ENCODE measurements at places on chromosomes 7 and 10.

- no peak for DNase-seq
Observed at GRCh38 chr10:3435671-3436070, 263.1 kb upstream of the PITRM1 start.

DNA sequence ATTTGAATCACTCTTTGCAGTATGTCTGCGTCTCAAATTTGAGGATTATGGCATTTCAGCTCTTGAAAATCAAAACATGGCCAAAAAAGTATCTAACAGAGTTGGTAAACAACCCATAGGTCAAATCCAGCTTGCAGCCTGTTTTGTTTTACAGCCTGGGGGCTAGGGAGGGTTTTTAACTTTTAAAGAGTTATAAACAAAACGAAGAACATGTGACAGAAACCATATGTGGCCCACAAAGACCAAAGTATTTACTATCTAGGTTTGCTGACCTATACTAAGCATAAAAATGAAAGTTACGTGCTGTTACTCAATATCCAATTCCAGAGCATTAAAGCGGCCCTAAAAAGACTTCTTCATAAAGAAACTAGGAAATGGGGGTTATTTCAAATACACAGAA is 55.5 kb upstream of the STARD3NL start:
- DNase-seq: no peak

DNA sequence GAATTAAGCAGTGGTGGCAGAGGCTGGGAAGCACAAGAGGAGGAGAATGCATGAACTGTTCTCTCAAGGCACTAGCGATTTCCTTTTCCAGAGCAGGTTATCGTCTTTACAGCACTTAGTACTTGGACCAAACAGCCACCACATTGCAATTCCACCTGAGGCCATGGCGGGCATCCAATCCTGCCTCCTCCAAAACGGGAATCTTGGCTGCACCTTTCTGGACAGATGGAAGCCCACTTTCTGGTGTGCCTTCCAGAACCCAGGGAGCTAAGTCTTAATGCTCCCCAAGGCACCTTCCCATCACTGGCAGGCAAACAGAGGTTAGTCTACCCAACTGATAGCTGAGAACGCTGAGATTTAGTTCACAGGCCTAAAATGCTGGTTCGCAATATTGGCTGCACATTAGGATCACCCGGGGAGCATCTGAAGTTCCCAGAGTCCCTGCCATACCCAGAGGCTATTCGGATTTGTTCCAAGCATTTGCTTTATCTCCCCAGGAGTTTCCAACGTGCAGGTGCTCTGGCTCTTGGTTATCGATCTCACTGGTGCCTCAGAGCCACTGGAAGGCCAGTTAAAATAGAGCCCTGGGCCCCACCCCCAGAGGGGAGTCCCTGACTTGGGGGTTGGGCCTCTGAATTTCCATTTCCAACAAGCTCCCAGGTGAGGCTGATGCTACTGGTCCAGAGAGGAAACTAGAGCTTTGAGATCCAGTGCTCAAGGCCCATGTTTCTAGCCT is 62.2 kb downstream of the KCNMA1 start:
- no peak for DNase-seq

- no peak for DNase-seq
Observed at GRCh38 chr7:134293002-134293740, 23.6 kb downstream of the SLC35B4 start.

DNA sequence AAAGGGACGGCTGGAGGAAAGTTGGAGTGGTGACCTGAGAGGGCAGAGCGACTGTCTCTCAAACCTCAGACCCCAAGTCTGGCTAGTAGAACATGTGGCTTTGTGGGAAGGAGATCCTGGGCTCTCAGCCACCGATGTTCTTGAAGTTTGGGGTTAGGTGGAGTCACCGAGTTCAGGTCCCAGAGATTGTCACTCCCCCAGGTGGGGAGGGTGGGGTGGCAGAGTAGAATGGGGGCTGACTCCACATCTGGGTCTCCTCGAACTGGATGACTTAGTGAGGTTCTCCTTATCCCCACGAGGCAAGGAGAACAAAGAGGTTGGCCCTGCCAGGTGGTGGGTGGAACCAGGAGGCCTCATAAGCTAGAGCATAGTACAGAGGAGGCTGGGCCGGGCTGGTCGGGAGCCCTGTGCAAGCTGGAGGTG is 14.7 kb upstream of the PNLIPRP2 start:
- no peak for DNase-seq

GRCh38 chr7:131459256-131459655 is 97.2 kb downstream of the PODXL start:
- DNase-seq: no peak

DNA sequence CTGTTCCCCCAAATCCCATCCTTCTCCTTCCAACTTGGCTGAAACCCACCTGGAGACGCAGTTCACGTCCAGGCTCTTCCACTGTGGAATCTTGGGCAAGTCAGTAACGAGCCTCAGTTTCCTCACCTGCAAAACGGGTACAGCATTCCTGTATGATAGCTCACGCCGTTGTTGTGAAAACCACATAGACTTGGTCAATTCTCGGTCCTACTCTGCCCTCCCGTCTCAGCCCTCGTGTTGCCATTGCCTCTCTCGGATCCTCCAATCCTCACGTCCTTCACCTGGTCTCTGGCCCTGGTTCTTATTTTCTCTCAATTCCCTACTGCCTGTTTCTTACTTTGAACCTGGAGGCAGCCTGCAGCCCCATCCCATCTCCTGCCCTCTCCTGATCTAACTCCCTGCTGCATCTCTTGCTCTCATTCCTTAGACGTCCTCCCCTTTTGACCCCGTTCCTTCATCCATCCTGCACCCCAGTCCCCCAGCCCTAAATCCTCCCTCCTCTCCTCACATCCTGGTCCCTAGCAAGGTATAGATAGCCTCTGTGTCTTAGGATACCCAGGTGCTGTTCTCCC is 2.0 kb upstream of the MUC12 start:
- no peak for DNase-seq

GRCh38 chr7:151141855-151142685 is 25.4 kb downstream of the GBX1 start:
- no peak for DNase-seq

DNA sequence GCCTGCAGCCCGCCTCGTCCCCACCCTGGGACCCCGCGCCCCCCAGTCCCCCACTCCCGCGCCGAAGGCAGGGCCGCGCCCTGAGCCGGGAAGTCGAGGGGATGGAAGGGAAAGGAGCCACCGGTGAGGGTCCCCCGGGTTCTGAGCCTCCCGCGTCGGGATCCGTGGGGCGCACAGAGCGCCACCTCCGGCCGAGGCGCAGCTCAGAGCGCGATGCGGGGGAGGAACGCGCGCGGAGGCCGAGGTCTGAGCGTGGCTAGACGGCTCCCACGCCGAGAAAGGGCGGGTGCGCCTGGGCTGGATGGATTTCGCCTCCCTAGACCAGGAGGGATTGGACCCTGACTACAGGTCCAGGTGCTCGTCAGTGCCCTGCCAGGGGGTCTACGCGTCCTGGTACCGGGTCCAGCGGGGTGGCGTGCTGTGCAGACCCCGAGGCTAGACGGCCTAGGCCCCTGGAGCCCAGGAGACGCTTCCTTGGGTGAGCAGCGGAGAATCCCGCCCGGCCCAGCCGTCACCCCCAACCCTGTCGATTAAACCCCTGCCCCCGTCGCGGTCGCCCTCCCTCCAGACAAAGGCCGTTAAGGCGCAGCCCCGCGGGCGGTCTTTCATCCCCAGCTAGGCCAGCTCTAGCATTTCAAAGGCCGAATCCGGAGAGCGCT is 986 bp upstream of the PDGFA start:
- no peak for DNase-seq

DNA sequence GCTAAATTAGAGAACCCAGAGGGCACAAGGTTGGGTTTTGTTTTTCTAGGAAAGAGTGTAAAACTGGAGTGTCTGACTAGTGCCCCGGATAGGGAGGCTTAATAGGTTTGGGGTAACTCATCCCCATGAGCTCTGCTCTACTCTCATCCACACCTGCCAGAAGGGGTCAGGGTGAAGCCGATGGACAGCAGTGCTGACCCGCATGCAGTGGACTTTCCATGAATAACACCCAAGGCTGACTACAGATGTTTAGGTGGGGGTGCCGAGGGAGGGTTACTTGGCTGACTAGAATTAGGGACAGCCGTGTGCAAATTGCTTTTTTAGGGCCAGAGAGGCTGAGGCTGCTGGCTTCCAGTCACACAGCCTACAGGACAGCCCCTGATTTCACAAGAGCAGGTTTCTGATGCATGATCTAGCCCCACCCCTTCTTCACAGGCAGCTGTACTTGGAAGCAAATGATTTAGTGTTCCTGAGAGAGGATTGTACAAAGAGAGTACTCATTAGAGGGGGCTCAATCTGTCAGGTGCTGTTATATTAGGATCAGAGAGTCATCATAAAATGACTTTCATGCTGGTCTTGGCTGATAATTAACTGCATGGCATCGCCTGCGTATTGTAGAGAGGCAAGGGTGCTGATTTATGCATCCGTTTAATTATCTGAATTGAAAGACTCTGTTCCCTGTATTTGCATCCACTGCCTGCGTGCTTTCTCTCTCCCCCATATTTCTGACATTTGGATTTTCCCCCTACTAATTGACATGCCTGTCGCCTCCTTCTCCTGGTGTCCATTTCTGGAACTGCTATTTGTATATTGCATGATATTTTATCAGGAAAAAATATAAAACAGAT is 9.5 kb downstream of the INHBA start:
- DNase-seq: no peak

DNA sequence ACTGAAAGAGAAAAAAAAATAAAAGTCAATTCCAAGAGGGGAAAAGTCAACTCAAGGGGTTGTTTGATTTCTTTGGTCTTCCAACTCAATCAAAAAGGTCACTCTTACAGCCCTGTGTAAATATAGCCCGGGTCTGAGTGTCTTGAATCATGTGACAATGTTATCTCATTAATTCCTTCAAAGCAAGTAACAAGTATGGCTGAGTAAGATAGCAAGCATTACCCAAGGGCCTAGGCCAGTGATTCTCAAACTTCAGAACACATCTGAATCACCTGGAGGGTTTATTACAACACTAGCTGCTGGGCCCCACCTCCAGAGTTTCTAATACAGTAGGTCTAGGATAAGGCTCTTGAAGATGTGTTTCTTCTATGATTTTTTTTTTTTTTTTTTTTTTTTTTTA is 125.0 kb downstream of the PRLHR start:
- no peak for DNase-seq

GRCh38 chr7:8442814-8443304 is 9.4 kb downstream of the NXPH1 start:
- peak; percentile 15 for DNase-seq

DNA sequence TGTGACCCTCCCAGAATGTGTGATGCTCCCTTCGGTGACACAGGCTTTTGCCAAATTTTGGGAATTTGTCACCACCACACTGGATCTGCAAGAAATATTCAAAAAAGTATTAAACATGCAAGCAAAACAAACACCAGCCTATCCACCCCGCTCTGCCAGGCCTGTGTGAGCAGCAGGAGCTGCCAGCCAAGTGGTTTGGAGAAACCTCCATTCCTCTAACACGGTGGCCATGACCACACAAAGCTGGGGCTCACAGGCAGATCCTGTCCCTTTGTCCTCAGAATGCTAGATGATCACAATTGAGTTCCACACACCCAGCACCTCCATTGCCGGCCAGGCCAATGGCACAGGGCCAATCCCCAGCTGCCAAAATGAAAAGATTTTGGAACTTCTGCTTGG is 261.9 kb upstream of the PPP2R2D start:
- no peak for DNase-seq

DNA sequence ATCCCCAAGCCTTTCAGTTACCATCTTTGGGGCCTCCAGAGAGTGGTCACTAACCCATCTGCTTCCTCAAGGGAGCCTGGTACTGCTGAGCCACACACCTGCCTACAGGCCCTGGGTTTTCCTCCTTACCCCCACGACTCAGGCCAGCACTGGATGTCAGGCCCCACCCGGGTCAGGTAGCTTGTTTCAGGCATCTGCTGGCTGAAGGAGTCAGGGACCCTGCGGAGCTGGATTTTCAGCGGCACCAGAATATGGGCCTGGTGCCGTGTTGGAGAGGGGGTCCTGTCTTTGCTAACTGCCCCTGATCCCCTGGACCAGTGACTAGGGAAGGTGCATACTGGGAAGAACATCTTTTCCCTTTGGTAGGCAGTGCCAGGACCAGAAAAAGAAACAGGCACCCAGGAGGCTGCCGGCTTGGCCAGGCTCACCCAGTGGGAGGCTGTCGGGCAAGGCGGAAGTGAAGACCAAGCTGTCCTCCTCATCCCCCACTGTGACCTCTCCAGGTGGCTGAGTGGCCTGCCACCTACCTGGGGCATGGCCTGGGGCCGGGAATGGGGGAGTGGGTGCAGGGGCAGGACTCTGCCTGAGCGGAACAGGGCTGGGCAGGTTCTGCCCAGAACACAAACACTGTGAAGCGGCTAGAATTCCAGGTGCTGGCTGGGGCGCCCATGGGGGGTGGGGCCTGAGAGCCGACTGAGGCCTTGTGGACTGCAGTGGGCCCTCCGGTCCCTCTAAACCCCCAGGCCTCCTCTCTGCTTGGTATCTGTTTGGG is 12.4 kb upstream of the SAMD8 start:
- no peak for DNase-seq

DNA sequence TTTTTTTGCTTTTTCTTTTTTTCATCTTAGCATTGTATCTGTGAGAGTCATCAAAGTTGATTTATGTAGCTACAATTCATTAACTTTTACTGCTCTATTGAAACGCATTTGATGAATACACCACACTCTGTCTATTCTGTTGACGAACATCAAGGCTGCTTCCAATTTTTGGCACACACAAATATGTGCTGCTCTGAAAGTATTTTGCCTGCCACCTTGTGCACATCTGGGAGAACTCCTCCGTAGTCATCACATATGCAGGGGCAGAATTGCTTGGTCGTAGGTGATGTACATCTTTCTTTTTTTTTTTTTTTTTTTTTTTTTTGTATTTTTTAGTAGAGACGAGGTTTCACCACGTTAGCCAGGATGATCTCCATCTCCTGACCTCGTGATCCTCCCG is 796.8 kb downstream of the KCNMA1 start:
- no peak for DNase-seq

- DNase-seq: no peak
Observed at GRCh38 chr10:119658274-119658673, 7.1 kb downstream of the BAG3 start.

DNA sequence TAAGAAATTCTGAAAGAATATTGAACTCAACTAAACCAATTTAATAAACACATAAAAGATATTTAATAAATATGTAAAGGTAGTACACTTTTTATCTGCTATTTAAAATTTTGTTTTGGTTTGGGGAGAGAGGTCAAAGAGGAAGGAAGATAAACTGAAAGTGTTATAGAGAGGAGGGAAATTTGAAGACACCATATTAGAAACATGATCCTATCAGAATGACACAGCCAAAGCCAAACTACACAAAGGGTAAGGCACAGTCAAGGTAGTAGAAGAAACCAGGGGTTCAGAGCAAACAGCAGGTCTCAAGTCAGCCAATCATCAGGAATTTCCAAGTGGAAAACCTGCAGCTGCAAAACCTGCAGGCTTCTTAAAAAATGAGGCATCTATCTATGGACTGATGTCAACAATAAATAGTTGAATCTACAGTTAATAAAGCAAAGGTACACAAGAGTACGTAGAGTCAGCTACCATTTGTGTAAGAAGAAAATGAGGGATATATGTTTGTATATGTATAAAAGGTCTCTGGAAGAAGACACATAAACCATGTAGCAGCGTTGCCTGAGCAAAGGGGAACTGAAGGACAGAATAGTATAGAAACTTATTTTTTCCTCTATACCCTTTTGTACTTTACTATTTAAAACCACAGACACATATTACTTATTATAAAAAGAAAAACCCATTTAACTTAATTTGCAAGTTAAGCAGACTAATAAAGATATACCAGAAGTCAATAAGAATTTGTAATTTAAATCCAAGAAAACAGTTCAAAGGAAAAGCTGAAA is 10.0 kb downstream of the ZNF800 start:
- DNase-seq: no peak

GRCh38 chr7:37476428-37476827 is 27.8 kb upstream of the ELMO1 start:
- DNase-seq: no peak
